Nucleus accumbens (tissue), 56 donors: ENCODE measurements at places on chromosomes 16 and 17.

GRCh38 chr17:4766723-4767122 is 5.0 kb upstream of the TM4SF5 start:
- DNase-seq = no peak

DNA sequence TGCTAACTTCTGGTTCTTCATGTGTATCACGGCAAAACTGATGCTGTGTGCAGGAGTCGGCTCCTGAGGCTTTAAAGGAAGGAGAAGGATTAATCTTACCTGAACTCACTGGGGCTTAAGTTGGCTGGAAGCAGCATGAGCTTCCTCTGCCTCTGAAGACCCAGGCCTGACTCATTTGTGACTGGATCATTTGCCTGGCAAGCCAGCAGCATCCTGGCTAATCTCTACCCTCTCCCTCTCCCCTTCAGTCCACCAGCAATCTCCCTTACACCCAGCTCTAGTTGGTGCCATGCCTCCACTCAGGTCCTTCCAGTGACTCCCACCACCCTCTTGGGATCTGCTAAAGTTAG is 150.3 kb downstream of the IRX3 start:
- no peak for DNase-seq

GRCh38 chr17:50684612-50685333 is 22.9 kb downstream of the ANKRD40 start:
- no peak for DNase-seq

DNA sequence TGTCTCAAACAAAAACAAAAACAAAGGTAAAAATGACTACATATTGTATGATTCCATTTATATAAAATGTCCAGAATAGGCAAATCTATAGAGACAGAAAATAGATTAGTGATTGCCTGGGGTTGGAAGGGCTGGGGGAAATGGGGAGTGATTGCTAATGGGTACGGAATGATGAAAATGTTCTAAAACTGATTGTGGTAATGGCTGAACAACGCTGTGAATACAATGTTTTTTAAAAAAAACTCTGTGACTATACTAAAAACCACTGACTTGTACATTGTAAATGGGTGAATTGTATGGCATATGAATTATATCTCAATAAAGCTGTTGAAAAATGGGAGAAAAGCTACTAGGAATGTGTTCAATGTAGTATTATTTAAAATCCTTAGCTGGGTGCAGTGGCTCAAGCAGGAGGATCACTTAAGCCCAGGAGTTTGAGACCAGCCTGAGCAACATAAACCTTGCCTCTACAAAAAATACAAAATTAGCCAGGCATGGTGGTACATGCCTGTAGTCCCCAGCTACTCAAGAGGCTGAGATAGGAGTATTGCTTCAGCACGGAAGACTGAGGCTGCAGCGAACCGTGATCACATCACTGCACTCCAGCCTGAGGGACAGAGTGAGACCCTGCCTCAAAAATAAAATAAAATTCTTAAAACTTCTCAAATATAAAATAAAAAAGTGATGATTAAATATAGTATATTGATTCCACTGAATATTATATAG is 47.9 kb downstream of the TOM1L2 start:
- no peak for DNase-seq

GRCh38 chr17:64355536-64356303 is 34.9 kb downstream of the PECAM1 start:
- no peak for DNase-seq

DNA sequence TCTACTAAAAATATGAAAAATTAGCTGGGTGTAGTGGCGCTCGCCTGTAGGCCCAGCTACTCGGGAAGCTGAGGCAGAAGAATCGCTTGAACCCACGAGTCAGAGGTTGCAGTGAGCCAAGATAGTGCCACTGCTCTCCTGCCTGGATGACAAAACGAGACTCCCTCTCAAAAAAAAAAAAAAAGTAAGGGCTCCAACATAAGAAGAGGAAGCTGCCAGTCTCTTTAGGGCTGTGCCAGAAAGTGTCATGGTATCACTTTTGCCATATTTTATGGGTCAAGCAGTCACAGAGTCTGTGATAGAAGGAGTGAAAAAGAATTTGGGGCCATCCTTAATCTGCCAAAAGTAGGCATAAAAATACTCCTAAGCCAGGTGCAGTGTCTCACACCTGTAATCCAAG is 1.4 kb upstream of the PIPOX start:
- DNase-seq = no peak
